ENCODE measurements at places on chromosomes 3 and 15.

GRCh38 chr3:34218706-34219385, 420.4 kb downstream of the PDCD6IP start:
- DNase-seq, result no peak

GRCh38 chr3:140756240-140757016, 78.6 kb downstream of the TRIM42 start:
- no peak for DNase-seq

GRCh38 chr3:117417411-117417810, 707.8 kb downstream of the TUSC7 start:
- no peak for DNase-seq

- no peak for DNase-seq
These were observed 78.1 kb downstream of the LRRFIP2 start for GRCh38 chr3:37096288-37096687.

DNA sequence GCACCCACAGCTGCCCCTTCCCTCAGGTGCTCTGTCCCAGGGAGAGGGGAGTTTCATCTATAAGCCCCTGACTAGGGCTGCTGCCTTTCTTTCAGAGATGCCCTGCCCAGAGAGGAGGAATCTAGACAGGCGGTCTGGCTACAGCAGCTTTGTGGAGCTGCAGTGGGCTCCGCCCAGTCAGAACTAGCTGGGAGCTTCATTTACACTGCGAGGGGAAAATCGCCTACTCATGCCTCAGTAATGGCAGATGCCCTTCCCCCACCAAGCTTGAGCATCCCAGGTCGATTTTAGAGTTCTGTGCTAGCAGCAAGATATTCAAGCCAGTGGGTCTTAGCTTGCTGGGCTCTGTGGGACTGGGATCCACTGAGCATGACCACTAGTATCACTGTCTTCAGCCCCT, 181.2 kb upstream of the RARB start:
- DNase-seq, result no peak

DNA sequence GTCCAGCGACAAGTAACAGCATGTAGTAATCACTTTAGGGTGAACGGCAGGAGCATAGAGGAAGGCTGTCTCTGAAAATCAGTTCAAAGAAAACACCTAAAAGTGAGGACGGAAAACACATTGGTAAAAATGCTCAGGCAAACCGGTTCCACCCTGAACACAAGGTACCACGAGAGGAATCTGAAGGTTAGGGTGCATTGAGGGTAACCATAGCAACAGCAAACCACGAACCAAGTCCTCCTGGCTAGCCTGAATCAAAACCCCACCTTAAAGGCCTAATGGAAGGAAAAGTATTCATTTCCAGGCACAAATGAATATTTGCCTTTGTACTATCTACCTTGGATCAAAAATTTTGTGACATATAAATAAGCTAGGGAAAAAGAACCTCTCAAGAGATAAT, 315.0 kb downstream of the OCA2 start:
- no peak for DNase-seq

- DNase-seq, result no peak
These were observed 154.1 kb downstream of the NUP210 start for GRCh38 chr3:13266005-13266404.

- no peak for DNase-seq
These were observed 215.2 kb downstream of the PCCB start for GRCh38 chr3:136465296-136465695.

DNA sequence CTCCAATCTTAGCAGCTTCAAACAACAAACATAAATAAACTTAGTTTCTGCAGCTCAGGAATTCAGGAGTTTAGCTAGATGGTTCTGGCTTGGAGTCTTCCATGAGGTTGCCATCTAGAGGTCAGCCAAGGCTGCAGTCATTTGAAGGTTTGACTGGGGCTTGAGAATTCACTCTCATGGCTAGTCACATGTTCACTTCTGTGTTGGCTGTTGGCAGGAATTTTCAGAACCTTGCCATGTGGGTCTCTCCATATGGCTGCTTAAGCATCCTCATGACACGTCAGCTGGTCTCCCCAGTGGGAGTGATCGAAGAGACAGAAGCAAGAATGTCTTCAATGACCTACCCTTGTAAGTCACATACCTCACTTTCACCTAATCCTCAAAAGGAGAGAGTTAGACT, 269.2 kb upstream of the CNTN3 start:
- no peak for DNase-seq

- DNase-seq, result no peak
These were observed 1.5 kb upstream of the EPHB1 start for GRCh38 chr3:134793562-134793961.

GRCh38 chr15:85766001-85766831, 28.5 kb downstream of the KLHL25 start:
- no peak for DNase-seq

DNA sequence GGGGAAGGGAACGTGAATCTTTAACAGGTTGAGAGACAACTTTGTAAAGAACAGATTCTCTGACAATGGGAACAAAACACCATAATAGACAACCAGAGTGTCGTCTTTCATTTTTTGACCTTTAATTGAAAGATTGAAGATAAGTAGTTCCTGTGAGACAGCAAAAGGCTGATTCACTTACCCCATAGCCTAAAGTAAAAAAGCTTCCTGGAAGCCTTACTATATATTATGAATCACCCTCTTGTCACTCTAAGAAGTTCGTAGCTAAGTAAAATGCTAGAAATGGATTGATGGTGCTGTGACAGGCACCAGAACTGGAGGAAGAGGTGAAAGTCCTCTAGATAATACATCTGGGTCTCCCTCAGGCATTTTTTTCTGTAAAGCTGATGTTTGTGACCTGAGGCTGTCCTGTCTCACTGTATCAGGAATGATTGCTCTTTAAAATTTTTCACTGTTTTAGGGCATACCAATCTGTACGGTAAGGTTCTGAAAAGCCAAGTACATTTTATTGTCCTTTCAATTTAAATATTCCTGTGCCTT, 824.6 kb upstream of the SEMA6D start:
- DNase-seq, result no peak

DNA sequence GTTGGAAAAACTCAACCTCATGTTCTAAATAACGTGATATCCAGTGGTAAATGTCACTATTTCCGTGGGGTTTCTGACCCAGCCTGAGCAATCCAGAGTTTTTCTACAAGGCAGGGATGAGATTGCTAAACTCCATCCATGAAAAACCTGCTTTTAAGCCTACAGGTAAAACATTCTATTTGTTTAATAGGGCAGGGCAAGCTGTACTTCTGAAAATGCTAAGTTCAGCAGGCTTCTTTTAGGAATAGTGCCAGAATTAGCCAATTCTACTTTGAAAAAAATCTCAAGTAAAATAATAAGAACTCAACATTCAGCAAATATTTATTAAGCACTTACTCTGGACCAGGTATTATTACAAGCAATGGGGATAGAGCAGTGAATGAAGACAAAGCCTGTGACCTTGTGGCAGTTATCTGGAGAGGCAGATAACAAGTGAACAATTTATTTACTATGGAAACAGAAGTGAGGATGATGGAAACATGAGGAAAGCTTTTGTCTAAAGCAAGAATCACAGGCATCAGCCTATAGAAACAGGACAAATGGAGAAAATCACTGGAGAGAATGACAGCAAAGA, 13.3 kb downstream of the RPSA start:
- DNase-seq, result no peak

GRCh38 chr3:126424751-126425150, 30.0 kb downstream of the CFAP100 start:
- DNase-seq, result no peak

DNA sequence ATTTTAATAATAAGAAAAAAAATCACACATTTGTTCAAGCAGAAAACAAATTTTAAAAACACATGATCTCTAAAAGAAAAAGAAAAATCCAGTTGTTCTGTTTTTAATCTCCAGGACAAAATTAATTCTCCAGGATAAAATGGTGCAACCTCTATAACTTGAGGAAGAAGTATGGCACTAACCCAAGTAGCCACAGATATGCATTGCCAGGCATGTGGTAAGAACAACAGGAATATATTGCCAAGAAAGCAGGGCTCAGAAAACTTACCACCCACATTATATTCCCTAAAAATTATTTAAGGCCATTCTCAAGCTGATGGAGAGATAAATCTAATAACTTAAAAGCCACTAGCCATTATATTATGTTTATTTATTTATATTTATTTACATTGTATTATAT, 295.7 kb upstream of the TMCO5A start:
- no peak for DNase-seq

GRCh38 chr3:160677459-160677881, 510 bp downstream of the ARL14 start:
- no peak for DNase-seq

GRCh38 chr15:36884518-36884875, 215.9 kb downstream of the MEIS2 start:
- no peak for DNase-seq

DNA sequence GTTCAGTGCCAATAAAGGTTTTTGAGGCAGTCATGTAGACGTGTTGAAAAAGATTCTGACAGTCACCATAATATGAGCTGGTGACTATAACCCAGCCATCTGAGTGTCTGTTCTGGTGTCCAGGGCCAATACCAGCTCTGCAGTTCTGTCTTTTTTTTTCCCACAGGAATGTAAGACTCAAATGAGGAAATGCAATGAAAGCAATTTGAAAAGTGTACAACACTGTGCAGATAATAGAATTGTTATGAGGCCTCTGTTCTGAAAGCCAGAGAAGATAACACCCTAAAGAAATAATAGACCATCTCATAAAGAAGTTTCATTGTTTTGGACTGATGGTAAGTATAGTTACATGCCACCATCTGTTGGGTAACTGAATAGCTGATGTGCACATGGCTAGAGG, 57.1 kb downstream of the CLDN1 start:
- no peak for DNase-seq

DNA sequence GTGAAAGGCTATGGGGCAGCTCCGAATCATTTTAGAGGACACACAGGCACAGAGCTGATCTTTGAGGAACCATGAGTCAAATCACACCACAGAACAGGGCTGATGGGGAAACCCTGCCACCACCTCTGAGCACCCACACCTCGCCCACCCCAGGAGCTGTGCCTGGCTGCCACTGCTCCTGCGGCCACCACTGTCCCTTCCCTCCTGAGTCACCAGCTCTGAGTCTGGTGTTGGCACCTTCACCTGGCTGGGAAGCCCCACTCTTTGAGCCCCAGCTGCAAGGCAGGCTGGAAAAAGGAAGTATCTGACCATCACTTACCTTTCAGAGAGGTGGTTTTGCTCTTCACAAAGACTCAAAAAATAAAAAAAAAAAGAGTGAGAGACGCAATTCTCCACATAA, 63.6 kb upstream of the MEF2A start:
- no peak for DNase-seq

DNA sequence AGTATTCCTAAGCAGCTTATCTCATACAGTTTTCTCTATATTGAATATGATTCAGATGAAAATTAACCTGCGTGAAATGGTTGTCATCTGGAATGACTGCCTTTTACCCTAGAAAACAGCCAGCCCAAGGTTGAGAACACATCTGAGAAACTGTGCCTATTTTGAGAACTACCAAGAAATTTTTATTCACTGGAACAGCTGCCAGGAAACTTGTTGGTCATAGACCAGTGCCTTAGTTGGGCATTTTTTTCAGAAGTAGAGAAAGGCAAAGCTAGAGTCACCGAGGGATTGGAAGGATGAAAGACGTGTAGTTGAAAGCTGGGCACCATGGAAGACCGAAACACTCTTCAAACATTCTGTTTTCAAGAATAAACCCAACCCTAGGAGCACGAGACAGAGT, 277.1 kb downstream of the LPP start:
- DNase-seq, result no peak

- DNase-seq, result no peak
These were observed 1.1 kb upstream of the RNU6-1 start for GRCh38 chr15:67840749-67841512.

- no peak for DNase-seq
These were observed 95.4 kb downstream of the SRGAP3 start for GRCh38 chr3:9153904-9154619.

DNA sequence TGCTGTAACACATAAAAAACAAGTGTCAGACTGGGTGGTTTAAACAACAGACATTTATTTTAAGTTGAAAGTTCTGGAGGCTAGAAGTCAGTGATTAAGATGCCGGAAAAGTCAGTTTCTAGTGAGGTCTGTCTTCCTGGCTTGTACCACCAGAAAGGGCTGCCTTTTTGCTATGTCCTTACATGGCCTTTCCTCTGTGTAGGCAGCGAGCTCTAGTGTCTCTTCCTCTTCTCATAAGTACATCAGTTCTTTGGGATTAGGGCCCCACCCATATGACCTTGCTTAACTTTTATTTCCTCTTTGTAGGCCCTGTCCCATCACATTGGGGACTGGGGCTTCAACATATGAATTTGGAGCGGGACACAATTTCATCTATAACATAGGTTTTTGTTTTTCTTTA, 128.0 kb downstream of the BBX start:
- DNase-seq, result no peak

- DNase-seq, result no peak
These were observed 14.6 kb upstream of the ARPP21 start for GRCh38 chr3:35624698-35625097.

DNA sequence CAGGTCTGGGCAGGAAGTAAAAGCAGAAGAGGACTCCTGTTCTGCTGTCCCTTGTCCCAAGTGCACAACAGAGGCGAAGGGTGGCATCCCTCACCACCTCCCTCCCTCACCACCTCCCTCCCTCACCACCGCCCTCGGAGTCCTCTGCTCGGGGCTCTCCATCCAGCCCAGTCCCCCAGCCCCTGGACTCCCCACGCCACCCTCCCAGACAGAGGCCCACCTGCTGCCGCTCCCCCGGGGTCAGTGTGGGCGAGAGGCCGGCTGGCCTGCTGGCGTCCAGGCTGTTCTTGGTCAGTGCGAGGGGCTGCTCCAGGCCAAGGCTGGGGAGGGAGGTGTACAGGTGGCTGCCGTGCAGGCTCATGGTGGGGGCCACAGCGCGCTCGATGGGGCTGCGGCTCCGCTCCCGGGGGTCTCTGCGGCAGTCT, 79.1 kb downstream of the VGLL4 start:
- DNase-seq, result no peak

GRCh38 chr3:171187706-171188290, 161.3 kb upstream of the SLC2A2 start:
- no peak for DNase-seq

DNA sequence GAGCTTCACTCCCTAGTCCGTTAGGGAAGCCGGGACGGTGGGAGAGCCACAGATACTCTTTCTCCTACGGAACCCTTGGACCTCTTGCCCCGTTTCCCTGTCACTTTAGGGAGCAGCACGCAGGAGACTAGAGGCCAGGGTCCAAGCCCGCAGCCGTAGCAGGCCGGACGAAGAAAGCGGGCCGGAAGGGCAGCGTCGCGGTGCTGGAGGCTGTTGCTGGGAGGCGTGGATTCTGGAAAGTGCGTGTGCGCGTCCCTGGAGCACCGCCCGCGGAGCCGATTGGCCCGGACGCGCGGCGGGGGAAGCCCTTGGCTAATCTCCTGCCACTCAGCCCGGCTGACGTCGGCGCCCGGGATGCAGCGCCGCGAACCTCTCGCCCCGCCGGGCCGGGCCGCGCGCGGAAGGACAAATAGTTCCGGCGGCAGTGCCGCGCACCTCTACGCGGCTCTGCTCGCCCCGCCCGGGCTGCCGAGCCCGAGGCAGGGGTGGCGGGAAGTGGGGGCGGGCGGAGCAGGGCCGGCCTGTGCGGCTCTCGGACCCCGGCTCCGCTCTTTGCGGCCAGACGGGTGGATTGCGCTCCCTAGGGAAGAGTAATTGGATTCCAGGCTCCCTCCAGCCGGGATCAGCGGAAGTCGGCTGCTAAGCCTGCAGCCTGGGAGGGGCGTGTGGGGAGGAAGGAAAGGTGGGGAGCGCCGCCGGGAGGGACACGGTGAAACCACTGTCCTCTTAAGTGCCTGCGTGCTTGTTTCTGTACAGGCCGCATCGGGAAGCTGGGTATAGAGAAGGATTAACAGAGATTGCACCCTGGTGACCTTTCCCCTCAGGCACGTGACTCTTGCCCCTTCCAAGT, 31.3 kb upstream of the TCF12 start:
- DNase-seq, result peak; percentile 68

Data from stimulated activated CD8-positive, alpha-beta memory T cell treated with anti-CD3 and anti-CD28 coated beads, Interleukin-15, amount 100 ng/mL, for 4 hours (primary cell).